ENCODE measurements at places on chromosomes 16 and 17.

- H3K27me3 ChIP-seq: no peaks in the 10 kb centered on the region
- no peak overlapping the region for H3K4me3 ChIP-seq
- no peak overlapping the region for H3K27ac ChIP-seq
- no peaks in the 10 kb centered on the region for H3K4me1 ChIP-seq
- no peak for DNase-seq
- no peaks in the 10 kb centered on the region for H3K36me3 ChIP-seq
These were observed 31.1 kb upstream of the HELZ start for GRCh38 chr17:67276075-67276474.

- no peak for DNase-seq
- H3K4me3 ChIP-seq: no peak overlapping the region
- no peaks in the 10 kb centered on the region for H3K27me3 ChIP-seq
- H3K36me3 ChIP-seq: no peaks in the 10 kb centered on the region
- no peak overlapping the region for H3K27ac ChIP-seq
These were observed 14.8 kb downstream of the SCGB1C2 start for GRCh38 chr17:151886-152859.

DNA sequence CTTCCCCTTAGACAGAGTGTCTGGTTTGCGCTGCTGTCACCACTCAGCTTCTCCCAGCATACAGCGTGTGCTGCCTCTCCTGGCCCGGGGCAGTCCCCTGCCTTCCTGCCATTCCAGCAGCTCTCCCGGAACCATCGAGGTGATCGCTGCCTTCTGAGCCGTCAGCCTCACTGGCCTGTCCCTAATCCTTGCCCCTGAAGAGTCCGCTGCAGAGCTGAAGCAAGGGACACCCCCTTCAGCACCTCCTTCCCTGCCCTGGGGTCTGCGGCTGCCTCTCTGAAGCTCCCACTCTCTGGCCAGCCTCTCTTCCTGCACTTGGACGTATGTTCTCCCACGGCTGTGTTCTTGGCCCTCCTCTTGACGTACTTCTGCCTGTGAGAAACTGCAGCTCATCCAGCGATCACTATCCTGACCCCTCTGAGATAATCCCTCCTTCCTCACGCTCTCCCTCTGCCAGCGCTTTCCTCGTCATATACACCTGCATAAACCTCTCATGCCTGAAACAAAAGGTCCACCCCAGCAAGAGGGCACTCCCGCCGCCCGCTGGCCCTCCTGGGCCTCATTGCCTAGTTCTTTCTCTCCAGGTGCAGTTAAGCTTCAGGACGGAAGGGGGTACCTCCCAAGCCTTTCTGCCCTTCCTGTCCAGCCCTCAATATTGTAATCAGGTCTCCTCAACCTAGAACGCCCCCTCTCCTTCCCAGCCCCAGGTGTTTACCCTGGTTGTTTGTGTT is 220.6 kb upstream of the CHMP6 start:
- no peak overlapping the region for H3K4me3 ChIP-seq
- H3K4me1 ChIP-seq: peaks cover 16% of the 10 kb centered on the region
- H3K36me3 ChIP-seq: no peaks in the 10 kb centered on the region

- H3K36me3 ChIP-seq: no peaks in the 10 kb centered on the region
- H3K4me3 ChIP-seq: no peak overlapping the region
- H3K27ac ChIP-seq: no peak overlapping the region
- no peaks in the 10 kb centered on the region for H3K4me1 ChIP-seq
- no peak for DNase-seq
- H3K27me3 ChIP-seq: no peaks in the 10 kb centered on the region
These were observed 52.0 kb downstream of the TNFRSF13B start for GRCh38 chr17:16919663-16920627.

GRCh38 chr17:55421179-55421934 is at the start of gene MMD:
Gene MMD, minus strand, starts transcription at chr17:55421835. Its CDS starts 140 bp downstream, at chr17:55421695.
- H3K36me3 ChIP-seq: peaks cover 29% of the 10 kb centered on the region
- peak within 1 kb of the TSS; percentile 94 for H3K27ac ChIP-seq
- H3K4me3 ChIP-seq: peak within 1 kb of the TSS; percentile 93
- DNase-seq: no peak
- H3K4me1 ChIP-seq: peaks cover 25% of the 10 kb centered on the region
- H3K27me3 ChIP-seq: peaks cover 29% of the 10 kb centered on the region

DNA sequence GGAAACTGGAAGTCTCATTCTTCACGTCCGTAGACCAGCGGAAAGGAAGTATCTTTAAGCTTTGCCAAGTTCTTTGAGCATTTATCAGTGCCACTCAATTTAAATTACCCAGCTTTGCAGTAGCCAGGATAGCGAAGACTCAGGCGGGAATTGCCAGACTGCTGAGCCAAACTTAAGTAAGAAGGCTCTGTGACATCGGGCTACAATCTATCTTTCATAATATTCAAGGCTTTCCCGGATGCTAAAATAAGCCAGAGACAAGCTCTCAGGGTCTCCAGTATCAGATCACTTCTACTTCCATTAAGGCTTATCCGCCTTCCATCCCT is 436 bp upstream of the BRIP1 start:
- peak overlapping the region; percentile 95 for H3K4me3 ChIP-seq
- H3K27ac ChIP-seq: peak overlapping the region; percentile 99
- peaks cover 41% of the 10 kb centered on the region for H3K4me1 ChIP-seq
- peaks cover 4% of the 10 kb centered on the region for H3K36me3 ChIP-seq
- H3K27me3 ChIP-seq: no peaks in the 10 kb centered on the region
- no peak for DNase-seq

GRCh38 chr16:66662445-66663194 is 33.9 kb downstream of the CMTM4 start:
- H3K27ac ChIP-seq: no peak overlapping the region
- no peaks in the 10 kb centered on the region for H3K27me3 ChIP-seq
- H3K4me1 ChIP-seq: peaks cover 17% of the 10 kb centered on the region
- no peak for DNase-seq
- H3K36me3 ChIP-seq: no peaks in the 10 kb centered on the region
- no peak overlapping the region for H3K4me3 ChIP-seq

- H3K27me3 ChIP-seq: no peaks in the 10 kb centered on the region
- peaks cover 9% of the 10 kb centered on the region for H3K36me3 ChIP-seq
- no peak for DNase-seq
- H3K27ac ChIP-seq: no peak overlapping the region
These were observed 43.6 kb downstream of the RNF157 start for GRCh38 chr17:76196675-76197074.
